ENCODE measurements at places on chromosomes 7 and 10.

- DNase-seq = no peak
Measured at GRCh38 chr7:123096976-123097375, 101.5 kb upstream of the TAS2R16 start.

DNA sequence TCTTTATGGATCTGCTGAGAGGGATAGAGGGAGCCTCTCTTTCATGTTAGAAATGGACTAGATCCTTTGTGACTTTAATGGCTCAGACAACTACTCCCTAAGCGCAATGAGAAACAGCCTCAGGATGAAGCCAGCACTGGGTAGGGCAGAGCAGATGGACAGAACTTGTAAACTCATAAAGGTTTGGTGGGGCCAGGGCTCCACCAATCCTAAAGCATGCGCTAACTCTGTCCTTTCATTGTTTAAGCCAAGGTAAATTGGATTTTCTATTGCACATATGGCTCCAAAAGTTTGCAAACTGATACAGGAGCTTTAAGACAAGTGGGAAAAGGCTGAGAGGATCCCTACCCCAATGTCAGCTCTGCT is 178.1 kb upstream of the MEOX2 start:
- no peak for DNase-seq

DNA sequence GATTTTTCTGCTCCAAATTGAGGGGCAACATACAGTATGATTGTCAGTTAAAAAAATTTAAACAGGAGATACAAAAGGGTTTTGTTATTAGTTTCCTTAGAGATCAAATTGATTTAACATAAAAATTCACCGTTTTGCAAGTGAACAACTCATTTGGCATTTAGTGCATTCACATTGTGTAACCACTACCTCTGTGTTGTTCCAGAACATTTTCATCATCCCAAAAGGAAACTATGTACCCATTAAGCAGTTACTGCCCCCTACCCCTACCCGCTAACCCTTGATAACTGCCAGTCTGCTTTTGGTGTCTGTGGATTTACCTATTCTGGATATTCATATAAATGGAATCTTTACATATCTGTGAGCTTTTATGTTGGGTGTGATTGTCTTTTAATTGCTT is 3.1 kb downstream of the ZRANB1 start:
- DNase-seq = no peak

DNA sequence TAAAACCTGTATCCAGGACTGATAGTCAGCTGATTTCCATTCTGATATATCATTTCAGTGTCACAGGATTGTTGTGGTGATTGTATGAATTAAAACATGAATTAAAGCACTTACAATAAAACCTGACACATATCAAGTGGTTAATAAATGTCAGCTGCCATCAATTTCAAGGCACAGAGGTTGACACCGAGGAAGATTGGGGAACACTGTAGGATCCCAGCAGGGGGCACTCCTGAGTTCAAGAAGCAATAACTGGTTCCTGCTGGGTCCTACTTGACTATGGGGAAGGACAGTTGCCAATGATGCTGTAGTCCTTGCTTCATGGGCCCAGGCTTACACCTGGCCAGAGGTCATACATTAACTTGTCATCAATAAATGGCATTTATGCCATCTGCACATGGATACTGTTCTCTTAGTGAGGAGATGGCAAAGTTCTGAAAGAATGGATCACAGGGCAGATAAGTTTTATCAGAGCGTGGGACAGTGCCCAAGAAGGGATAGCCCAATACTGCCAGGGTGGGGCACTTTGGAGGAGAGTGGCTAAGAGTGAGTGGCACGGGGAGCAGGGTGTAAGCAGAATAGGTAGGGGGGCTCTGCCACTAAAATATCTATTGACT is 24.1 kb downstream of the FZD1 start:
- peak; percentile 7 for DNase-seq

- DNase-seq = no peak
Measured at GRCh38 chr10:98208925-98209324, 59.1 kb downstream of the LOXL4 start.

DNA sequence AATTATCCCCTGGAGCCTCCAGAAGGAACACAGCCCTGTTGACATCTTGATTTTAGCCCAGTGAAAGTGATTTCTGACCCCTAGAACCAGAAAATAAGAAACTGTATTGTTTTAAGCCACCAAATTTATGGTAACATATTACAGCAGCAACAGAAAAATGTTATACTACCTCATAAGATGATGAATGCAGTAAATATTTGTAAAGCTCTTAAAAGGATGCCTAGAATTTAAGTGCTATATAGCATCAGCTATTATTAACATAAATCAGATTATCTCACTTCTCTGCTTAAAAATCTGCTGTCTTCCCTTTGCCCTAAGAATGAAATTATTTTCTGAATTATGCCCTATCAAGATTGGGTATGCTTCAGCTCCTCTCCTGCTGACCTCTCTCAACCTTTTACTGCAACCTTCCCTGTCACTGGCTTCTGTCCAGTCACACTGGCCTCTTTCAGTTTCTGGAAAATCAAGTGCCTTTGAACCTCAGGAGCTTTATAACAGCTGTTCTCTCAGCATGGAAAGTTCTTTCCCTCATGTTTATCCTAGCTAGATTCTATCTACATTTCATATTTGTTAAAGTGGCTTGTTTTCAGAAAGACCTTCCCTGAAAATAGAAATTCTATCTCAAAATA is 78.9 kb downstream of the GPR37 start:
- DNase-seq = no peak

DNA sequence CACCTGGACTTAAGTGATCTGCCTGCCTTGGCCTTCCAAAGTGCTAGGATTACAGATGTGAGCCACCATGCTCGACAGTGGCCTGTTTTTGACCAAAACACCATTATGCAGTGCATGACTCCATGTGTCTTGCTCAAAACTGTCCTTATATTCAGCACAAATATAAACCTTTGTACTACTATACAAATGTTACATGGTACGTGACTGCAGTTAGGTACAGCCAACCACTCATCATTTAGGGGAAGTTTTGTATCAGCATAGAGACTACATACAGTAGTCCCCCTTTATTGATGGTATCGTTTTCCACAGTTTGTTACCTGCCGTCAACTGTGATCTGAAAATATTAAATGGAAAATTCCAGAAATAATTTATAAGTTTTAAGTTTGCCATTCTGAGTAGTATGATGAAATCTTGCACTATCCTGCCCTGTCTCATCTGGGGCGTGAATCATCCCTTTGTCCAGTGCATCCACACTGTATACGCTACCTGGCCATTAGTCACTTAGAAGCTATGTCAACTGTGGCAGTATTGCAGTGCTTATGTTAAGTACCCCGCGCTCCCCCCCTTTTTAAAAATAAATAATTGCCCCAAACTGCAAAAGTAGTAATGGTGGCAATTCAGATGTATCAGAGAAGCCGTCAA is 23.3 kb upstream of the ZNF282 start:
- no peak for DNase-seq

DNA sequence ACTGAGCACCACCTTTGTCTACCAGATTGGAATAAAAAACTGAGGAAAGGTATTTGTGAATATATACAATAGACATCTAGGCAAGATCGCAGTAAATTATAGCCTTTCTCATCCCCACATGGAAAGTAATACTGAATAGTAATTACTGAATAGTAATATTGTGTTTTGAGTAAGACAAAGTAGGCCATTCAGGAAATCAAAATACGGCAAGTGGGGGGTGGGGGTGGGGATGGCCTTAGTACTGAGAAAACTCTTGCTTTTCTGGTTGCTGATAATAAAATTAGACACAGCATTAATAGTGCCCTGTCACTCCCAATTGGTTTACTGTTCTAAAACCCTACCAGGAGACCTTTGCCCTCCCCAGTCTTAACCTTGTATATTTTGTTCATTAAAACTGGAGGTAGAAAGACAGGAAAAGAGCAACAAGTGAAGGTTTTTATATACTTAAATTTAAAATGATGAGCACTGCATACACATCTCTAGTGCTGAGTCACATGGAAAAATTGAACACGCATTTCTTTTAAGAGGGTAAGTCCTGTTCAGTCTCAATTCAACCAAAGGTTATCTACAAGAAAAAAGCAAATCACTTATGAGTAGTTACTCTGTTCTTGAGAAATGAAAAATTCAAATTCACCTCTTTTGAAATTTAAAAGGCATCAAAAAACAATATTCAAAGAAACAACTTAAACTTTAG is 65.6 kb downstream of the IGF2BP3 start:
- no peak for DNase-seq

DNA sequence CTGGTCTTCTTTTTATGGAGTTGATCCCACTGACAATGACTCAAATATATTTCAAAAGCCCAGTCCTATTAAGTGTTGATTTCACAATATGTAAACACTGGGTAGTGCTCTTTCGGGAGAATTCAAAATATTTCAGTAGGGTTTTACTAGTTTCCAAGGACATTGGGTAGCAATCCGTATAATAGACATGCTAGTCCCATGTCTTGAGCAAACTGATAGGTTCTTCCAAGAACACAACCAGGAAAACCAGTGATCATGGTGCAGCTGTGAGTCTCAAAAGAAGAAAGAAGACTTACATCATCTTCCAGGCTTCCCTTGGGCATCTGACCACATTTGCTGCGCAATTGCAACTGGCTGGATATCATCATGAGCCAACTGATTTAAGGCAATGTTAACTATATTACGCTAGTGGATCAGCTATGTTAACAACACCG is 59.3 kb upstream of the APBB1IP start:
- no peak for DNase-seq

- DNase-seq = no peak
Measured at GRCh38 chr7:20596653-20597052, 18.8 kb upstream of the ABCB5 start.

DNA sequence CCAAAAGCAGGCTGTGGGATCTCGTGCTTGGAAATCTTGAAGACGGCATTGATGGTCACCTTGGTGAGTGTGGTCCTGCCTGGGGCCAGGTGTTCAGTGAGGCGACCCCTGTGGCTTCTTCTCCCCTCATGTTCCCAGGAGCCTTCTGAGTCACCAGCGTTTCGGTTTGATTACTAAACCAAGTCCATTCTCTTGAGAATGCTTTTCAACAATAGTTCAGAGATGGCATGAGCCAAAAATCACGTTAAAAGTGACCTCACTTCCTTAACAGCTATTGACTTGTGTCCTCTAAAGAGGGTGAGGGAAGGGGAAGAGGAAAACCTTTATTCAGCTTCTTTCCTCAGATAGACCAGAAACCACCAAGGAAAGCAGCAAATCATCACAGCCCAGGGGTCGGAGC is 315.2 kb downstream of the GATA3 start:
- DNase-seq = no peak

DNA sequence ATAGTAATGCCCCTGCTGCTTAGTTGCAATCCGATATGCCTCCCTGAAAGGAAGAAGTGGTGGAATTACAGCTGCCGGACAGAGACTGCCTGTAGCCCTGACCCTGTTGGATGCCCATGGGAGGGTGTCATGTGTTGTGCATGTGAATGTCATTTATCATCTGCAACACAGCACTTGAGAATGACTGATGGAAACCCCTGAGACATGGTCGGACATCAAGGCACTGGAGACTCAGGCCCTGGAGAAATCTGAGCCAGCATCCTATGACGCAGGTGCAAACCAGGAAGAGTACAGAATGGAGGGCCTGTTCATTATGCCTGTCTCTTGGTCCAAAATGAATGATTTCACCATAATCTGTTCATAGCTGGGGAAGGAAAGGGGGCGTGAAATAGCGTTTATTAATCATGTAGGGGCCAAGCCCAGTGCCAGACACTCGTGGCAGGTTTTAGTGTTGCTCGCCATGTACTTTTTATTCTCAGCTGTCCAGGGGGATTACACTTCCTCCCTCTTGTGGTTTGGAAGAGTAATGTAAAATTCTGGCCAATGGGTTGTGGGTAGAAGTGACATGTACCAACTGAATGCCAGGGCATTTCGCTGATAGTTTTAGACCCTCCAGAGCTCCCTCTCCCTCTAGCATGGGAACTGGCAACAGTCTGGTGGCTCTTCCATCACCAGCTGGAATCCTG is 23.0 kb upstream of the LEP start:
- no peak for DNase-seq

DNA sequence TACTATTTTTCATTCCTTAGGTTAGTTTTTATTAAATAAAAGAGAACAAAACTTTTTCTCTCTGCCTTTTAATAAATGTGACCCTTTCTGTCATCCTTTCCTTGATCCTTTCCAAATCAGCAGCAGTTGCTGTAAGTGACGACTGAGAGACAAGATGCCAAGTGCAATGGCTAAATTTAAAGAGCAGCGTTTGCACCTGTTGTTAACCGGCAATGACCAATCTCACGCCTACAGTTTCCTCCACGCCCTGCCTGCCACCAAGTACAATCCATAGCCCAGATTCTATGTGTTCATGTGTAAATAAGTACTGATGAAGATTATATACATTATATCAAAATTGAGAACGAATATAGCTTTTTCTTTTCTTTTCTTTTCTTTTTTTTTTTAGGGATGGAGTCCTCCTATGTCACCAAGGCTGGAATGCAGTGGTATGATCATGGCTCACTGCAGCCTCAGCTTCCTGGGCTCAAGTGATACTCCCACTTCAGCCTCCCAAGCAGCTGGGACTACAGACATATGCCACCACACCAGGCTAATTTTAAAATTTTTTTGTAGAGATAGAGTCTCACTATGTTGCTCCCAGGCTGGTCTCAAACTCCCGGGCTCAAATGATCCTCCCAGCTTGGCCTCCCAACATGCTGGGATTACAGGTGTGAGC is 6.5 kb upstream of the MCU start:
- DNase-seq = no peak

GRCh38 chr7:81664304-81664703 is 105.5 kb downstream of the HGF start:
- no peak for DNase-seq

DNA sequence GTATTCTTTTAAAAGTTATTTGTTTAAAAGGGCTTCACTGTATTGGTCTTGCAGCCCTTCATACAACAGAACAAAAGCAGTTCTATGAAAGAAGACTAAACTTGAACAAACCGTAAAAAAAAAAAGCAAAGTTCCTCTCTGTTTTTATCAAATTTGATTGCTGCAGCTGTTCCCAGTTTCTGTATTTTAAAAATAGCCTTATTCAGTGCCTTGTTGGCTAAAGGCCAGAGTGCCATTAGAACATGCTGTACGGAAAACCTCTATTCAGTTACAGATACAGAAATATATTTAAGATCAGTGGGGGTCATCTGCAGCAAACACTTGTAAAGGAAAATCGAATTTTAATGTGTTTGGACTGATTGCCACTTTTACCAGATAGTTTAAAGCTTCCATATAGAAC is 207.8 kb upstream of the ETV1 start:
- DNase-seq = no peak

DNA sequence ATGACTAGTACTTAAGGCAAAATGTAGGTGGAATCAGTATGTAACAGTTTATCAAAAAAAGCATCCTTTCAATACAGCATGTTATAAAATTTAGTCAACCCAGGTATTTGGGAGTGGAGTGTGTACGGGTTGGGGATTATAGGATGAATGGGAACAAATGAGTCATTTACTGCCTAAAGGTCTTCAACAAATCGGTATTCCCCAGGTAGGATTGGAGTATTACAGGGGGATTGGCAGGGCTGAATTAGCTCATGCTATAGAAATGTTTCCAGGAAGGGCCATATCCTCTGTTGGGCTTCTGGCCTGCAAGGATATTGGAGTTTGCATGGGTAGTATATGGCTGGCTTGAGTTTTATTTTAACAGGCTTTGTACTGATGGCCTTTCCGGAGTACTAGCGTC is 723.7 kb downstream of the SORCS1 start:
- DNase-seq = no peak
